Stimulated activated CD8-positive, alpha-beta memory T cell treated with anti-CD3 and anti-CD28 coated beads, Interleukin-7, amount 100 ng/mL, for 1 hour (primary cell): ENCODE measurements at places on chromosomes 3 and 15.

DNA sequence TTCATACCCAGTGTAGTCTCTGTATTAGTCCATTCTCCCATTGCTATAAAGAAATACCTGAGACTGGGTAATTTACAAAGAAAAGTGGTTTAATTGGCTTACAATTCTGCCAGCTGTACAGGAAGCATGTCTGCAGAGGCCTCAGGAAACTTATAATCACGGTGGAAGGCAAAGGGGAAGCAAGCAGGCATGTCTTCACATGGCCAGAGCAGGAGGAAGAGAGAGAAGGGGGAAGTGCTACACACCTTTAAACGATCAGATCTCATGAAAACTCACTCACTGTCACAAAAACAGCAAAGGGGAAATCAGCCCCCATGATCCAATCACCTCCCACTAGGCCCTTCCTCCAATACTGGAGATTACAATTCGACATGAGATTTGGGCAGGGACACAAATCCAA is 6.3 kb upstream of the PARP14 start:
- no peak for DNase-seq

DNA sequence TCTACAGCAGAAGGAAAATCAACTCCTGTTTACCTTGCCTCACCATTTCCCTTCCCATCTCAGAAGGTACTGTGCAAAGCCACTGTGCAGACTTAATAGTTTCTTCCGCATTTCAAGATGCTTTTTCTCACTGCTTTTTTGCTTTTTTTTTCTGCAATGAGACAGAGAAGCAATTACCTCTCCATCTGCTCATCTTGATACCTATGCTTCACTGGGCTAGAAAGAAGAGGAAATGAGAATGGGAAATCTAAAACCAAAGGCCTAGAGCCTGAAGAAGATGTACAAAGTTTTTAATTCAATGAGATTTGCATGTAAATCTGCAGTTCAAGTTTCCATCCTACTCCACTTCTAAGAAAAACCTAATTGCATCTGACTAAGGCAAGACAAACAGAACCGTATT is 238.1 kb upstream of the SETMAR start:
- no peak for DNase-seq

- DNase-seq = no peak
Measured at GRCh38 chr3:64254443-64254842, 29.2 kb upstream of the PRICKLE2 start.

DNA sequence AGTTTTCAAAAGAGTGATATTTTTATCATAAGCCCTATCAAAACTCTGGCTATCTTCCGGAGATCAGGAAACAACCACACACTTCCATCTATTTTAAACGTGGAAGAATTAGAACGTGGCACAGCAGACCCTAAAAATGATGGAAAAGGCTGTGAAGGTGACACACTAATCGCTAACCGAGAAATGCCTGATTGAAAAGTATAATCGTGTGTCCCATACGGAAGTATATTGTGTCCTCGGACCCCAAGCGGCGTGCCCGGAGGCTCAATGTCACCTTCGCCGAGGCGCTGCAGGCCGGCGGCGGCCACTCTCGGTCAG is 642 bp downstream of the COX5A start:
- no peak for DNase-seq

DNA sequence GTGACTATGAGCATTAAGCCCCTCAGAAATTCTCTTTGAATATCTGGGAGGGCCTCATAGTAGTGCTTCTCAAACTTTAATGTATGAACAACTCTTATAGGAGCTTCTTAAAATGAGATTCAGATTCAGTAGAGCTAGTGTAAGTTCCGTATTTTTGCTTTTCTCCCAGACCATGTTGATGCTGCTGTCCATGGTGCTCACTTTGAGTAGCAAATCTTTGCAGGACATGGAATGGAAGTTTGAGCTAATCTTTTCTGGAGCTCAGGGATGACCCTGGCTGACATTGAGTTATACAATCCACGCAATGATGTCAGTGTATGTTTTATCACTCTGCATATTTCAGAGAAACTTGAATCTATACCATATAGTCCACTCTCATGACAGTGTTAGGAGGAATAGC is 134.2 kb downstream of the OTOL1 start:
- no peak for DNase-seq

GRCh38 chr15:39657181-39657580 is 76.3 kb downstream of the THBS1 start:
- DNase-seq = no peak

DNA sequence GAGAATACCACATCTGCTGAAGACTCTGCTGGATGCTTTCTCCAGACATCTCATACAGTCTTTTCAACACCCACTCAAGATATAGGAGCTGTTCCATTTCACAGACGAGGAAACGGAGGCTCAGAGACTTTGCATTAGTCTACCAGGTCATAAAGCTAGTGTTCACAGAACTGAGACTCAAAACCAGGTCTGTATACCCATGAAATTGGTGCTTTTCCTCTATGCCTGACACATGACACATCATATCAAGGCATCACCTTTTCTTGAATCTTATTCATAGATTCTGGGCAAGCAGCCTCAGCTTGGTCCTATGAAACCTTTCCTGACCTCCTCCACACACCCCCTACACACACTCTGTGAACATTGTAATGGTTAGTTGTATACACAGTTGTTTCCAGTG is 101.2 kb downstream of the LPP start:
- DNase-seq = no peak
